ENCODE measurements at places on chromosomes 2 and 18. TPM values are rescaled to one million over a fixed set of nuclear protein-coding genes. Genes with fewer than 3 reads are reported as not detected.

EFEMP1 gene
- total RNA-seq, result 2.8 TPM

ANO7 gene
- total RNA-seq, result 0.16 TPM

CRACDL gene
- total RNA-seq, result 2.3 TPM

CABYR gene
- 34.6 TPM for total RNA-seq

CCDC74A gene
- 4.1 TPM for total RNA-seq

CCDC121 gene
- 5.9 TPM for total RNA-seq

GPAT2 gene
- 1.6 TPM for total RNA-seq
